ENCODE measurements at places on chromosomes 5 and 9.

DNA sequence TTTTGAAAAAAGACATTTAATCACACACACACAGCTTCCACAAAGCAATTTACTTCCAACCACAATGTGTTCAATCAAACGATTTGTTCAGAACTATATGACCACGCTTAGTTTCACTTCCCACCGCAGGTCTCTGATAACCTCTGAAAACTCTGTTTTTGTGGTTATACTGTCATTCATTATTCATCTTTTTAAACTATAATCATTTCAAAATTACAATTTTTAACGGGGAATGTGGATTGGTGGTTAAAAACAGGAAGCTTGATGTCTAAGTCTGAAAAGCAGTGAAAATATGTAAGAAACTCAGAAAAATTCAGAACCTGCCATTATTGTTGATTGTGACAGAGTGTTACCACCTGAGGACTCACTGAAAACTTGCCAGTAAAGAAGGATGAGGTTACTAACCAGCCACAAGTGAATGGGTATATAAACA lies 12.7 kb upstream of the TMEM174 start:
- no peak for DNase-seq

DNA sequence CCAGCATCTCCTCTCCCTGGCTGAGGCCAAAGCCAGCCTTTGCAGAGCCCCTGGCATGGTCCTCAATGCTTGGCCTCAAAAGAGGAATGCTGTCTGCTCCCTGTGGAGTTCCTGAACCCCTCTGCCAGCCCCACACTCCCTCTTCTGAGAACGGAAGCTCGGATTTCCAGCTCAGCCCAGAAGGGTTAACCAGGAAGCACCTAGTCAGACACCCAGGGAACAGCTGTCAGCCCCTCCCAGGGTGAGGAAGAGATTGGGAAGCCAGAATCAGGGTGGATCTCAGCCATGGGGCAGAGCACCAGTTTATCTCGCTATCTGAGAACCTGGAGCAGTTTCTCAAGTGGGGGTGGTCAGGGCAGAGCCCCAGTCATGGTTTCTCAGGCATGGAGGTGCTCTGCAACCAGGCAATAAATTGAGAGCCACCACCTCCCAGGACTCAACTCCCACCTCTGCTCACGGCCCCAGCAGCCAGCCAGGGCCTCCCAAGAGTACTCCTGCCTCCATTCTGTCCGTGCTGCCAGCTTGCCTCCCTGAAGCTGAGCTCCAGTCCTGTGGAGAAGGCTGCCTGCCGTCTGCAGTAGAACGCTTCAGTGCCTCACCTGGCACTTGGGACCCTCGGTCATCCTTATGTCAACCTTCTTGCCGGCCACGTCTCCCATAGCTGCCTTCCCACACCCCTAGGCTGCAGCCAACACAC lies 7.6 kb downstream of the FOXE1 start:
- no peak for DNase-seq

- peak; percentile 60 for DNase-seq
These were observed at the start of gene GOLM1 for GRCh38 chr9:86098824-86099700. Gene GOLM1 (minus strand): TSS chr9:86099558. CDS start chr9:86079320, 20,238 bp downstream.

DNA sequence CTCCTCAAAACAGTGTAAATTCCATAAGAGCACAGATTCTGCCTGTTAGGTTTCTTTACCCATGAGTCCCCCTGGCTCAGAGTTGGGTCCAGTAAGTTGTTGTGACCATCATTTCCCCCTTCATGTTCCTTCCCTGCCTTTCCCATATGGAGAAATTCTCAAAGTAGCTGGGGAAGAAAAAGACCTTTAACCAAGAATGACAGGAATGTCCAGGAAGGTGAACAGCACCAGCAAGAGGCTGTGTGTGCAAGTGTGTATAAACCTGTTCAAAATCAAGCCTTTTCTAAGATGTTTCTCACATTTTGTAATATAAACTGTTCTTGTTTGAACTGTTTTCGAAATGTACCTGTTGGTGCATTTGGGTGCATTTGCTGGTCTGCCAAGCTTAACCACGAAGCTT lies 238.2 kb downstream of the SLIT3 start:
- no peak for DNase-seq

DNA sequence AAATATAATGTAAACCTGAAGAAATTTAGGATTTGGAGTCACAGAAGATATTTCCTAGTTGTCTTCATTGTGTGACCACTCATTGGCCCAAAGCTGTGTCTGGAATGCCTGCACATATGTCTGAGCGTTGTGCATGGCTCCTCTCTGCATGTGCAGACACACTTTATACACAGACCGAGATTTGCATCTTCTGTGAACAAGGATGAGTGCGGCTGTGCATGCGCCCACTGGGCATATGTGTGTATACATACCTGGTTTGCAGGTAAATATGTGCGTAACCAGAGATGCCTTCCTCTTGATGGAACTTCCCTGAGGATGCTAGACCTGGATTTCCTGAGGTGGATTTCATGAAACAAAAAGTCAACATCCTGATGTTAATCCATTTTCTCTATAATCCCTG lies 19.1 kb downstream of the PHF2 start:
- DNase-seq: no peak

DNA sequence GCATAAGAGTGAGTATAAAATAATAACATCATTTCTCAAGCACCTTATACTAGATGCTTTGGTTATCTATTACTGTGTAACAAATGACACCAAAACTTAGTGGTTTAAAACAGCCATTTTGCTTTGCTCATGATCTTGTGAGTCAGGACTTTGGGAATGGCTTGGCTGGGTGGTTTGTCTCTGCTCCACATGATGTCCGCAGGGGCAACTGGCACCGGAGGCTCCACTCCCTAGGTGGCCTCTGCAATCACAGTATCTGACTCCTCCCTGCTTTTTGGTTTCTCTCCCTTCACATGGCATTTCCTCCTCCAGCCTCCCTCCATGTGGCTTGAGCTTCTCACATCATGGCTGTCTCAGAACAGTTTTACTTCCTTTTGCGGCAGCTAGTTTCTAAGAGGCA lies 259.5 kb downstream of the GAS1 start:
- peak; percentile 73 for DNase-seq

DNA sequence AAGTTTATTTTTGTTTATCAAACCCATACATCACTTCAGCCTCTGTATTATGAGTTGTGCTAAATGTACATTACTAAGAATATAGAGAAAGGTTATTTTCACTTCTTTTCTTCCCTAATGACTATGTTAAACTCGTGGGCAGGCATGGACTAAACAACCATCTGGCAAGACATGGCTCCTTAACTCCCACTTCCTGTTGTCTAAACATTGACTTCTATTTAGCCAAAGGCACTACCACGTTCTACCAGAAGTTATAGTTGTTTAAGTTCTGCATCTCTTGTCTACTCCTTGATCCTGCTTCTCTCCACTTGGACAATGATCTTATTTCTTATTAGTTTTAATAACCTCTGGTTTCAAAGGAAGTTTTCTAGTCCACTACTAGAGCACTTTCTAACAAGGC lies 136.1 kb downstream of the MACIR start:
- no peak for DNase-seq

DNA sequence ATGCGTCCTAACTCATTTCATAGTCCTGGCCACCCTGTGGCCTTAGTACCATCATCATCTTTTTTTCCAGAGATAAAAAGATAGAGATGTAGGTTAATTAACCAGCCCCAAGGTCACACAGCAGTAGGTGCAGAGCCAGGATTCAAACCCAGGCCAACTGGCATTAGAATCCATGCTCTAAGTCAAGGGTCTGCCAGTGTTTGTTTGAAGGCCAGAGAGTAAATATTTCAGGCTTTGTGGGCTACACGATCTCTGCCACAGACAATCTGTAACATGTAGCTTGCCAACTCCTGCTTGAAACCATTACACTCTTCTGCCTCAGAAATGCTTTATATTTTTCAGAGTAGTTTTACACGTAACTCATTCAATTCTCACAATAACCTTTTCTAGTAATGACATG lies 119.6 kb downstream of the EFNA5 start:
- DNase-seq: no peak

DNA sequence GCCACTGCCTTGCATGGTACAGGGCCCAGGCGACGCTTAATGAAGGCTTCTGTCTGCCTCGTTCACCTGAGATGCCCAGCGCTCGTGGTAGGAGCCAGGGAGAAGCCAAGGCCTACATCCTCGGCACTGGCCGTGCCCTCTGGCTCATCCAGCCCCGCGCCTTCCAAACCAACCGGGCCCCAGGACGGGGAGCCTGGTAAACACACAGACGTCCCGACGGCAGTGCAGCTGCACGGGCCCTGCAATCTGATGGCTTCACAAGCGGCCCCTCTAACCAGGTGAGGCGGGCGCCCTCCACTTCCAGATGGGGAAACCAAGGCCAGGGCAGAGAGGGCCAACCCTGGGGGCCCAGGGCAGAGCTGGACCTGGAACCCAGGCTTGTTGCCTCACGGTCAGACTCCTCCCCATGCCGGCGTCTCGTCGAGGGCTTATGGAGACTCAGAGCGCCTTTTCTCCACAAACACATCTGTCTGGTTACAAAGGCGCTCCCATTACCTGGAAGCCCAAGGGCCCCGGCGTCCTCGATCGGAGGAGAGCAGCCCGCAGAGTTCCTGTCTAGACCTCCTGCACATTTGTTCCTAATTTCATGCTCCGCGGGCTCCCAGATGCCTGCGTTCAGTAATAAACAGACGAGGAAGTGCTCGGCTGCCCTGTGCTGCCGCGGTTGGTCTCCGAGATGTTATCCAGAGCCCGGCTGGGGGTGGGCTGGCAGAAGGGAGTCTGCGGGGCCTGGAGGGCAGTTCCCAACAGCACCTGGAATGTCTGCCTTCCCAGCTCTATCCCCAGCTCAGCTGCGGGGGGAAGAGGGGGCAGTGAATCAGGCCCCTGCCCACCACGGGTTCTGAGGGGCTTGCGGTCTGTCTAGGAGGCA lies 23.5 kb downstream of the FAM163B start:
- no peak for DNase-seq

DNA sequence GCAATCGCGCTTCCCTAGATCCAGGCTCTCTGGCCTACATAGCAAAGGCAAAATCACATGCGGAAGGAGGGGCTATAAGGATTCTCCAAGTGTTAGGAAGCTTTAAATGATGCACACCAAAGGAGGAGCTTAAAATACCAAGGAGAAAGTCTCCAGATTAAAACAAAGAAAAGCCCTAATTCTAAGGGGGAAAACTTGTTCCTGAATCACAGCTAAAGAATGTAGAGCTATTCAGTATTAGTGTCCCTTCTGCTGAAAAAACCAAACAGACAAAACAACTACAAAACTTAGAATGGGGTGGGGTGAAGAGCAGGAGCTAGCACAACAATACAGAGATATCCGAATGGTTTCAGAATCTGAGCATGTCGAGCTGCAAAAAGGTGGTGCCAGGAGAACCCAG lies 213.7 kb downstream of the DCP2 start:
- DNase-seq: no peak

- peak; percentile 61 for DNase-seq
These were observed 144.3 kb downstream of the ACTBL2 start for GRCh38 chr5:57338068-57338867.

- DNase-seq: no peak
These were observed 25.8 kb downstream of the ADAMTSL2 start for GRCh38 chr9:133560311-133560710.

- peak; percentile 64 for DNase-seq
These were observed 36.9 kb upstream of the GLRA1 start for GRCh38 chr5:151961557-151961956.

DNA sequence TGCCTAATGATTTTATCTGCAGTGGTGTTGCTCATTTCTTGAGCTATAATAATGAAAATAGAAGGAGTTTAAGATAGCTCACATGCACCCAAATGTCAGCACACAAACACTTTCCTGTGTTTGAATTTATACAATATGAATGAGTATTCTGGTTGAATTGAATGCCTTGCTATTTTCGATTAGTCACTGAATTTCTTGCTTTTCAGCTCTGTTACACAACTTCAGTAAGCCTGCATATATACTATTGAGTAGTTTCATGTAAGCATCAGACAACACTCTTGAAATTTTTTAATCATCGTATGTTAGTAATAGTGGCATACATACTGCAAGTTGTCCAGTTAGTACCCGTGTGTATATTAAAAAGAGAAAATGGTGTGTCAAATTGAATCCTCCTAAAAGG lies 281.5 kb upstream of the GRIA1 start:
- no peak for DNase-seq

DNA sequence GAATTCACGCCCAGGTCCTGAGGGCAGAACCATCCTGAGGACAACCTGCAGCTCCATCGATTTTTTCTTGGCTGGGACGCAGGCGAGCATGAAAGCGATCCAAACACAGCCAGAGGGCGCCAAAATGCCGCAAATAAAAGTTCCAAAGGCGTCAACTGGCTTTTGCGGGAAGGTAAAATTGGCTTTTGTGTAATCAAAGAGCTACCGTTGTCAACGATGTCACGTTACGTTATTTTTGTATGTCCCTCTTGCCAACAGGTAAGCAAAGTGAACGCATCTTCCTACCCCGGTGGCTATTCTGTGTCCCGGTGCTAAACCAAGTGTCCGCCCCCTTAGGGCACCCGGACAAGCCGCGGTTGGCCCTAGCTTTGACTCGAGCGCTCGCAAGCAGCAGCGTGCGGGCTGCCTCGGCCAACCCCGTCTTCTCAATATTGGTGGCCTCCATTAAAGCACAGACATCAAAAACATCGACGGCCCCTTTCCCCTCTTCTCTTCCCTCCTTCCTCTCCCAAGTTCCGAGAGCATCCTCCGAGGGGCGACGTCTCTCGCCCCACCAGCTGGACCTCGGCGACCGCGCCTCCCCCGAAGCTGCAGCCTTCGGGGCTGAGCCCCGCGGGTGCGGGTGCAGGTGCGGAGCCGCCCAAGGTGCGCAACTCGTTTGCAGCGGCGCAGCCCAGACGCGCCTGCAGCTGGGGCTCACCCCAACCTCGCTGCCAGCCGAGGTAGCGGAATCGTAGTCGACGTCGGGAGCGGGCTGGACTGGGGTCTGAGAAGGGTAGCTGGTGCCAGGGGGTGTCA lies 1.1 kb upstream of the BASP1 start:
- peak; percentile 88 for DNase-seq

GRCh38 chr9:134566196-134566847 lies 75.3 kb upstream of the COL5A1 start:
- DNase-seq: no peak

DNA sequence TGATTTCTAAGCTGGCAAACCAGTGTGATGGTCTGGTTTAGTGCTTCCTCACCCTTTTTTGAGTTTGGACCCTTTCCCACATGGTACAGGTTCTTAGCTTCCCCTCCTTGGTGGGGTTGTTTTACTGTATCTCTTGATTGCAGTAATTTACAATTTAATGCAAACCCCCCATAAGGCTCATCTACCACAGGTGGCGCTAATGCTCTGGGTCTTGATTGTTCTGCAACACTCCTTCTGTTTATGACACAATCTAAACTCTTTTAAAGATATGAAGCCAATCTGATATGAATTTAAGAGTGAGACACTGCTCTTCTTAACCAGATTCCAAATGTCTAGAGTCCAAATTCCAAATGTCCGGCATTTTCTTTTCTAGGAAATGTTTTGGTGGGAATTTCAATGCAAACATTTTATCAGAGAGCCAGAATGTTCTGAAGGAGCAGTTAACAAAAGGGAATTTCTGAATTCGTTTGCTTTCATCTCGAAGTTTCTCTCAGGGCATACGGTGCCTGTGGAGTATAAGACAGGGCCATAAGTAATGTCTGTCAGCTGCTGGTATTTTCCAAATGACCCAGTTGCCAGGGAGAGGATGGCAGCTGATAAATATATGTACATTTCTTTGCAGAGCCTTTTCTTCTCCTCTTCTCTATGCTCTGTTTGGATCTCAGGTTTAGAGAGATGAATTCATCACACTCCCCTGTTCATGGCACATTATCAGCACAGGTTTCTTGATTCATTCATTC lies 246.8 kb downstream of the ARHGAP26 start:
- DNase-seq: peak; percentile 88

GRCh38 chr5:167664222-167664804 lies 627.1 kb upstream of the WWC1 start:
- DNase-seq: no peak

- DNase-seq: no peak
These were observed 246.1 kb downstream of the TRIM32 start for GRCh38 chr9:116933251-116933650.

All from choroid plexus epithelial cell (primary cell).